Femur (tissue), 1 donor: ENCODE measurements at places on chromosomes 1 and 21.

GRCh38 chr1:209412036-209412435, 171.5 kb upstream of the CAMK1G start:
- no peak for DNase-seq

DNA sequence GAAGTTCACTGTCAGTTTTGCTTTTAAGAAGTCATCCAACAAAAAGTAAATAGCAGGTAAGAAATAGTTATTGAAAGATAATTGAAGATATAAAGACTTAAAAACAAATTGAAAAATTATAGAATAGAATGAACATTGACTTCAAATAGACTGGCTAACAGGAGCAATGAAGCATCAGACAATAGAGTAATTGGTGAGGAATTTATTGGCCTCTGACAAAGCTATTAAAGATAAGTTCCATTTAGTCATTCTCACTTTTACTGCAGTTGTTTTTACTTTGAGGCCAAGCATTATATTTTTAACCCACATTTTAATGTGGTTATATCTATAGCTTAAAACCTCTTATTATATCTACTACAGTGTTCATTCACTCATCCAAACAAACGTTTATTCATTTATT, 228.8 kb upstream of the ADGRL2 start:
- no peak for DNase-seq

DNA sequence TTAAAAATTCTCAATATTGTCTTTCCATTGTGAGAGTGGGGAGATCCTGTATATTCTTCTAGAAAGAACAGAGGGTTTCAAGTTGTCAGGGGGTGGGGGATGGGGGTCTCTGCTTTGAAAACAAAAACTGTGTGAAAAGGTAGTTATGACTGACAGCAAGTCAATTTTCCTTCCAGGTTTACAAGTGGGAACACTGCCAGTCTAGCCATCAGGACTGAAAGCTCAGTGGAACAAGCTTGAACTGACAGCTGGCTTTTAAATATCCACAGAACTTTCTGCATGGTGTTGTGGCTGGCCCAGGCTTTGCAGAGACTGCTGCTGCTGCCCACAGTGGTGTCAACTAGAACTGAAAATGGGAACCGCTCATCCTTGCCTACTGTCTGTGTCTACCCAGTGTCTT, 162.6 kb downstream of the TNR start:
- no peak for DNase-seq

DNA sequence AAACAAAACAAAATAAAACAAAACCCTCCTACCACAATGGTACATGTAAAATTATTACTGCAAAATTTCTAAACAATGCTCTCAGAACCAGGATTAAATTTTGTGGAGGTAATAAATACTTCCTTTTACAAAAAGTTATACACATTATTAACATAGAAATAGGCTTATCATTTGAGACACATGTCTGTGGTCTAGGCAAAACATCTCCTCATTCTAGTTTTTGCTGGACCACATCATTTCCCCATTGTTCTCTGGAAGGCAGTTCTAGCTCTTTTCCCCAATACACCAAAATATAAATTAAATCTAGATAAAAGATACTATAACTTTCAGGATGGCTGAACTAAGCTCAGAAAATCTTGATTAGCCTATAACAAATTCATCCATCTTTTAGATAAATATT, 18.4 kb downstream of the EXTL2 start:
- DNase-seq = no peak

DNA sequence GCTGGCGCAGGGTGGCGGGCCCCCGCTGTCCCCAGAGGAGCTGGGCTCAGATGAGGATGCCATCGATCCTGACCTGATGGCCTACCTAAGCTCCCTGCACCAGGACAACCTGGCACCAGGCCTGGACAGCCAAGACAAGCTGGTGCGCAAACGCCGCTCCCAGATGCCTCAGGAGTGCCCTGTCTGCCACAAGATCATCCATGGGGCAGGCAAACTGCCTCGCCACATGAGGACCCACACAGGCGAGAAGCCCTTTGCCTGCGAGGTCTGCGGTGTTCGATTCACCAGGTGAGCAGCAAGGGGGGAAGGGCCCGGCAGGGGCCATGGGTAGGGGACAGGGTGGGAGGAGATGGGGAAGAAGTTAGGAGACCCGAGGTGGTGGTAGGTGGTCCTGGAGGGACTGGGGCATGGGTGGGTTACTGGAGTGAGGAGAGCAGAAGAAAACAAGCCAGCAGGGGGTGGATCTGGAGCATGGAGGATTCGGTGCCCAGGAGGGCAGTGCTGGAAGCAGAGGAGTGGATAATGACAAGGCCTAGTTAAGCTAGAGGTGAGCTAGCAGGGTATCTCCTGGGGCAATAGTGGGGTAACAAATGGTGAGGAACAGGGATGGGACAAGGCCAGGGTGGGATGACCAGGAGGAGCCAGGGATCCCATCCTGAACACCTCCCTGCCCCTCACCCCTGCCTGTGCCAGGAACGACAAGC, 13.1 kb downstream of the ZBTB7B start:
- no peak for DNase-seq

GRCh38 chr1:237166086-237166485, 124.1 kb downstream of the RYR2 start:
- no peak for DNase-seq

DNA sequence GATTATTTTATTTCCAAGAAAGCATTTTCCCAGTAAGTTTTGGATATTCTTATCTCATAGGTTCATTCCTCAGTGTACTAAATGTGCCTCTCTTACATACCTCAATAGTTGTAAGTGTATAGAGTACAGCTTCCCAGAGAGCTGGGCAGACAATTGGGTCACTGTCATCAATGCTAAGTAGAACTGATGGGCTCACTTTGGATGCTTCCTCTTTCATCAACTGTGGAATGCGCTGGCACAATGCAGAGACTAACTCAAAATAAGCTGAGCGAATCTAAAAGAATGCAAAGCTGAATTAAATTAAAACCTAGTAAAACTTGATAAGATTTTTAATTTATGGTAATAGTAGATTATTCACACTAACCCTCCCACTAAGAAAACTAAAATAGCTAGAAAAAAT, 21.5 kb downstream of the LTN1 start:
- DNase-seq = no peak

GRCh38 chr21:34199121-34199910, 125.9 kb downstream of the MRPS6 start:
- no peak for DNase-seq

DNA sequence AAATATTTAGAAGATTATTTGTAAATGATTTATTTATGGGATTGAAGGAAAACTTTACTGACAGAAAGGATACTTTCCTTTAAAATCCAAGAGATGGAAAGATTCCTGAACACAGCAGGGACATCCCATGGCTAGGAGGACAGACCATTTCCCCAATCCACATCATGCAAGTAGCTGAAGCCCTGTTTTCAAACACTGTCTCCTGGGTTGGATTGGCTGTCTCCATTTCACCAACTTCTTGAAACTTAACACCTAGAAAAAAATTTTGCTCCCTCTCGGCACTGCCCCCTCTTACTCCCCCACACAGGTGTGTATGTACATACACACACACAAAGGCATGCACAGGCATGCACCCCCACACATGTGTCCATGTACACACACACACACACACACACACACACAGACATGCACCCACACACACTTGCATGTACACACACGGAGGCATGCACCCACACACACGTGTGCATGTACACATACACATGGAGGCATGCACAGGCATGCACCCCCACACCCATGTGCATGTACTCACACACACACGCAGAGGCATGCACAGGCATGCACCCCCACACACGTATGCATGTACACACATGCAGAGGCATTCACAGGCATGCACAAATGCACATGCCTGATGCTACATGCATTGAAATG, 320.0 kb downstream of the CHRM3 start:
- no peak for DNase-seq

GRCh38 chr1:12320486-12320885, 90.7 kb downstream of the VPS13D start:
- no peak for DNase-seq

DNA sequence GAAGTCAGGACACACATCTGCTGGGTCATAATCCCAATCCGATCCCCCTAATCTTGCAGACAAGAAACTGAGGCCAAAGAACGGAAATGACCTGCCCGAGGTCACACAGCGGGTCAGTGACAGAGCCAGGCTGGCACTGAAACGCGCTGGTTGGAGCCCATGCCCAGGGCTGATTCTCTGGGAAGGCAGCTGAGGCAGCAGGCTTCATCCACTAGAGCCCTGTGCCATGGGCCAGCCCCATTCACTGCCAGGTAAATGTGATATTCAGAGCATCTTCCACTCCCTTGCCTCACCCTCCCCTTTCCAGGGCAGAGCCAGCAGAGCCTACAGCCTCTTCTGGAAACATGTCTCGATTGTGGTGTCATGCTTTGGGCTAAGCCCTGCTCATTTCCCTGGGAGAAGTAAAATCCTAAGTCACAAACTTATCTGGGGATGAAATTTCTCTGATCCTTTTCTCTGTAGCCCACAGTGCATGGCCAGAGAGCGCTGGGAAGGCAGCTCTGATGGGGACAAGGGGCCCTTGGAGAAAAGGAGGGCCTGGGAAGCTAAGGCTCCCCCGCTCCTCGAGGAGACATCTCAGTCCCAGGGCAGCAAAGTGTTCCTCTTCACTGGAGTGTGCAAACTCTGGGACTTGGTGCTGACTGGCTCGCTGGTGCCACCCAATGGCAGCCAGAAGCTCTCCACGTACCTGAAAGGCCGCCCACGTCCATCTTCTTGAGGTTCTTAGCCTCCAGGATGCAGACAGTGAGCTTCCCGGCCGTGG, 110.4 kb downstream of the SYT2 start:
- peak; percentile 81 for DNase-seq

GRCh38 chr21:44441581-44442265, 13.6 kb upstream of the LRRC3 start:
- DNase-seq = no peak

- DNase-seq = no peak
Measured at GRCh38 chr1:184596950-184597645, 157.6 kb downstream of the EDEM3 start.

- no peak for DNase-seq
Measured at GRCh38 chr1:185533596-185533995, 200.6 kb upstream of the HMCN1 start.

- DNase-seq = peak; percentile 60
Measured at GRCh38 chr1:1550591-1551432, 10.4 kb upstream of the TMEM240 start.

DNA sequence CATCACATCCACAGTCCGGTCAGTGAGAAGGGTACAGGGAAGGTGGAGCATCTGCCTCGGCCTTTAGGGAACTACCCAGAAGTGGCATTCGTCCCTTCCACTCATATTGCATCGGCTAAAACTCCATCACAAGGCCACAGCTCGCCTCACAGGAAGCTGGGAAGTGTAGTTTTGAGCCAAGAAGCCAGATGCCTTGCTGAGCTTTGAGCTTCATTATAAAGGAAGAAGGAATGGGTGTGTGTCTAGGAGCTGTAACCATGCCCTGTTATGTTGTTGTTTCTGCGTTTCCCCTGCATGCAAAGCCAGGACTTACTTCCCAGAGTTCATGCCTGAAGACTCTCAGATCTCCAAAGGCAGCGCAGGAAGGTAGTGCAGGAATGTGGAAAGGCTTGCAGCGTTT, 61.1 kb downstream of the OPTC start:
- DNase-seq = peak; percentile 41

DNA sequence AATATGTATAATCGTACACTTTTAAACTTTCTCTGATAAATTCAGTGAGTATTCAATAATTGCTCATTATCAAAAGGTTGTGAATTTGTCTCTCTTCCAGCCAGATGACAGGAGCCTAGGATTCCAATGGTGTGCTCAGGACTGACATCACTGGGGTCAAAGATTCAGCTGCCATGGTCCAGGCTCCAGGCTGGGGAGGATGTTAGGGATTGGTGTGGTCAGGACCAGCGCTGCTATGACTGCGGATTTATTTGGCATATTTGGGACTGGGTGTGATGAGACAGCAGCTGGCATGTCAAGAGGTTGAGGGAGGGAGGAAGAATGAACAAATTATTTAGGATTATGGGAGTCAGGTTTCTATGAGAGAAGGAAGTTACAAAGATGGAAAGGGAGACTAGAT, 48.2 kb upstream of the ABCA4 start:
- no peak for DNase-seq

GRCh38 chr1:240577095-240577494, 34.9 kb downstream of the GREM2 start:
- DNase-seq = no peak

DNA sequence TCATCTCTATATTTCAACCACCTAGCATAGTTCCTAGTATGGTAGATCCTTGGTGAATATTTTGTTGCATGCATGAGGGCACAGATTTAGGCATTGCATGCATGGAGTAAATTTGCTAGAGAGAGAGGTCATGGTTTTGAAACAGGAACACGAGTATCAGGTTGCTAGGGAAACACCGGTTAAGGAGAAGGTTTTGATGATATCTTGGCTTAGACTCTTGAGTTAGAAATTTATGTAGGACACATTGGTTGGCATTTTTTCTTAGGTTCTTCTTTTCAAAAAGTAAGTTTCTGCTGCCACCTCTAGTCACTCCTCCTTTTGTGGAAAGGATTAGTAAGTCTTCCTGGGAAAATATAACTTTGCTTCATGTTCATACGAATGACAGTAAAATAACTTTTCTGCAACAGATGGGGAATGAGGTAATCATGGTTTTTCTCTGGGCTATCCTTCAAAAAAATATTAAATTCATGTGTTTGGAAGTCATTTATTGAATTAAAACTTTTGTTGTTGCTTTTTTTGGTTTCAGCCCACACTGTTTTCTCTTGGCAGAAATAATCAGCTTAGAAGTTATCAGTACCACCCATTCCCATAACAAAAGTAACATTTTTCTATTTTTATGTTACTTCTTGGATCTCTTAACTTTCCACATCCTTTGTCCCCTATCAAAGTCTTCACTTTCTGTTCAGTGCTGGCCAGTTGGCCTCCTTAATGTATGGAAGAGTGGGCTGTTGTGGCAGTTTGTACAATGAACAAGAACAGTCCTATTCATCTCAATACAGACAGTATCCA, 97.3 kb downstream of the PLA2G4A start:
- DNase-seq = no peak

- peak; percentile 74 for DNase-seq
Measured at GRCh38 chr1:87826681-87827251, 498.1 kb downstream of the LMO4 start.
